ENCODE measurements at places on chromosomes 2 and 18.
A peak's percentile ranks its signal among the peaks of the same experiment; 100 is the strongest.

- DNase-seq, result no peak
Measured at GRCh38 chr2:125169764-125170146, 1144.7 kb downstream of the CNTNAP5 start.

- DNase-seq, result no peak
Measured at GRCh38 chr18:28175150-28175929, 1.6 kb downstream of the CDH2 start.

GRCh38 chr18:12015416-12016062, 34.2 kb downstream of the IMPA2 start:
- peak; percentile 49 for DNase-seq

DNA sequence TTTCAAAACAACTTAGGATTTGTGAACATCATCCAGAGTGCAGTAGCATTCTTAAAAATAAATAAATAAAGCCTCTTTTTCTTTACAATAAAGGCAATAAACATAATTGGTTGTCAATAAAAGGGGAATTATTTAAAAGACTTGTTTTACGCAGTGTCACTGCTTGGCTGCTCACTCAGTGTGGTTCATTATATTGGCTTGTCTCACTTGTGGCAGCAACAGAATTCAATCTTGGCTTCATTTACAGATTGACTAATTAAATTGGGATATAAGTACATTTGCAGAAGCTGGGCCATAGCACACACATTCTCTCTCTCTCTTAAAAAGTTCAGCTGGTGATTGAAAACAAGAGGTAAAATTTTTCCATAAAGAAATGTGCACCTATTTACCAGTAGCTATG, 1027.6 kb downstream of the LRP1B start:
- no peak for DNase-seq

- DNase-seq, result peak; percentile 43
Measured at GRCh38 chr2:30706534-30707303, 100.5 kb downstream of the CAPN13 start.

DNA sequence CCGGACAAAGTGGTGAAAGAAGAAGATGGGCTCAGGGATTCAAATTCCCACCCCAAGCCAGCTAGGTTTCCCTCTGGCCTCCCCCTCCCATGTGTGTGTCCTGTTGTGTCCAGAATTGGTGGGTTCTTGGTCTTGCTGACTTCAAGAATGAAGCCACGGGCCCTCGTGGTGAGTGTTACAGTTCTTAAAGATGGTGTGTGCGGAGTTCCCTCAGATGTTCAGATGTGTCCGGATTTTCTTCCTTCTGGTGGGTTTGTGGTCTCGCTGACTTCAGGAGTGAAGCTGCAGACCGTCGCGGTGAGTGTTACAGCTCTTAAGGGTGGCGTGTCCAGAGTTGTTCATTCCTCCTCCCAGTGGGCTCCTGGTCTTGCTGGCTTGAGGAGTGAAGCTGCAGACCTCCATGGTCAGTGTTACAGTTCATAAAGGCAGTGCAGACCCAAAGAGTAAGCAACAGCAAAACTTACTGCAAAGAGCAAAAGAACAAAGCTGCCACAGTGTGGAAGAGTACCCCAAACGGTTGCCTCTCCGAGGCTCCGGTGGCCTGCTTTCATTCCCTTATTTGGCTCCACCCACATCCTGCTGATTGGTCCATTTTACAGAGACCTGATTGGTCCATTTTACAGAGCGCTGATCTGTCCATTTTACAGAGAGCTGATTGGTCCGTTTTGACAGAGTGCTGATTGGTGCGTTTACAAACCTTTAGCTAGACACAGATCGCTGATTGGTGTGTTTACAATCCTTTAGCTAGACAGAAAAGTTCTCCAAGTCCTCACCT, 37.7 kb upstream of the KLF11 start:
- no peak for DNase-seq

- DNase-seq, result peak; percentile 8
Measured at GRCh38 chr2:239882331-239882732, 142.8 kb downstream of the NDUFA10 start.
